ENCODE measurements at places on chromosomes 11 and 22. TPM values are rescaled to one million over a fixed set of nuclear protein-coding genes. Genes with fewer than 3 reads are reported as not detected.

MOGAT2 gene
- polyA plus RNA-seq: 0.27 TPM

OR4D5 gene
- polyA plus RNA-seq: not detected

PLAAT3 gene
- 21.8 TPM for polyA plus RNA-seq

PANX3 gene
- 0.02 TPM for polyA plus RNA-seq

SLC5A4 gene
- polyA plus RNA-seq: 0.18 TPM

RIMBP3C gene
- 0.34 TPM for polyA plus RNA-seq

FOLR2 gene
- 32.7 TPM for polyA plus RNA-seq

HBG1 gene
- 0.41 TPM for polyA plus RNA-seq

APOBEC3H gene
- 5.4 TPM for polyA plus RNA-seq

GPR83 gene
- polyA plus RNA-seq: 0.23 TPM

AGBL2 gene
- polyA plus RNA-seq: 8.4 TPM

APOL1 gene
- 62.6 TPM for polyA plus RNA-seq

PHOX2A gene
- polyA plus RNA-seq: 0.11 TPM

CASP5 gene
- polyA plus RNA-seq: 0.55 TPM

GRCh38 chr11:94525546-94526324, 13.5 kb downstream of the C11orf97 start:
- DNase-seq: no peak

GRCh38 chr11:128941110-128941509, 1.6 kb downstream of the TP53AIP1 start:
- DNase-seq: no peak

DNA sequence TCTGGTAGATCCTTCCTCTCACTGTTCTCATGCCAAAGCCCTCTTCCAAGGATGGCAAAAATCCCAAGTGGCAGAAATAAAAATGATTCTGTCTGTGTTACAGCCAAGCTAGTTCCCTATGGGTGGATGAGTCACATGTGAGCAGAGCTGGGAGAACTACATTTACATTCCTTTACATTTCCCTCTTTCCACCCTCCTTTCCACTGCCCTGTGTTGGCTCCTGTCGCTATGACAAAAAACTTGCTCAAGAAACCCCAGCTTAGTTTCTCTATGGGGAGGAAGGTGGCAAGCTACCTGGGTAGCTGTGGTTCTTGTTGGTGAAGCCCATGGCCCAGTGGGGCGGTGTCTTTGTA, 10.2 kb upstream of the DDB2 start:
- no peak for DNase-seq

- no peak for DNase-seq
These were observed 1085.9 kb downstream of the TBC1D22A start for GRCh38 chr22:47848184-47848920.

DNA sequence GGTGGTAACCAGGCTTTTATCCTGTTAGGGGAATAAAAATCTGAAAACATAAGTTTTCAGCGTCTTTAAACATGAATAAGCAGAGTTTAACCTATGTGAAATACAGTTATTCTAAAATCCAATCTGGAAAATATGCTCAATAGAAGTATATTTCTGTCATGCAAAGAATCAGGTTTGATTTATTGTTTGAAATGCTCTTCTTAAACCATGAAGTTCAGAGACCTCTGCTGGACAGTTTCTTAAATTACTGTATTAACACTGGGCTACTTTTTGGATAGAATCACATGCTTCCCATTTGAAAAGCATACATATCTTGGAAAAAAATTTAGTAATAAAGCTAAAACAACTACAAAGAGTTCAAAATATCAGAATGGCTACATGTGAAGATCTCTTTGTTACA, 25.4 kb downstream of the APIP start:
- DNase-seq: no peak

DNA sequence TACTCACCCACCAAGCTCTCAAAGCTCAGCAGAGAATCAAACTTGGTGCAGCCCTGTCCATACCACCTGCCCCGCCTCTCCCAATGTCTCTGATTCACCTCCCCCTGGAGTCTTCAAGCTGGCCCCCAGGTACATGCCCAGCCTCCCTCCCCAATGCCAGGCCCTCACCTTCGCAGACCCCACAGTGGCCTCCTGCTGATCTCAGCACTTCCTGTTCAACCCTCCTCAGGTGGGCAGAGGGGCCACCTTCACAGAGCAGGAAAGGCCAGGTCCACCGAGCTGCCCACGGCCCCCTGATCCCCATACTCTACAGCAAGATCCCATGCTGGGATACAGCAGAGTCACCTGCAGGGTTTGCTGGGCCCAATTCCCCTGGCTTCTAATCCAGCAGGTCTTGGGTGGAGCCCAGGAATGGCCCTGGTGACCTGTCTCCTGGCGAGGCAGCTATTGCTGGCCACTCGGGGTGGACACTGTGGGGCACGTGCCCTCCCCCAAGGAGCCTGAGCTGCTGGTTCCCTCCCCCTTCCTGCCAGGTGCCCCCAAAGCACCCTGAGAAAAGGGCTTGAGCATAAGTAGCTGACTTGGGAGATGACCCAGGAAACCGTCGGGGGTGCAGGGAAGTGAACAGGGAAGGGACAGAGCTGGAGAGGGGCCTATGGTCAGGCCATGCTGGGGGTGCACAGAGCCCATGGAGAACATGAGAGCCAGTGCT, 150.7 kb downstream of the BRD1 start:
- no peak for DNase-seq

DNA sequence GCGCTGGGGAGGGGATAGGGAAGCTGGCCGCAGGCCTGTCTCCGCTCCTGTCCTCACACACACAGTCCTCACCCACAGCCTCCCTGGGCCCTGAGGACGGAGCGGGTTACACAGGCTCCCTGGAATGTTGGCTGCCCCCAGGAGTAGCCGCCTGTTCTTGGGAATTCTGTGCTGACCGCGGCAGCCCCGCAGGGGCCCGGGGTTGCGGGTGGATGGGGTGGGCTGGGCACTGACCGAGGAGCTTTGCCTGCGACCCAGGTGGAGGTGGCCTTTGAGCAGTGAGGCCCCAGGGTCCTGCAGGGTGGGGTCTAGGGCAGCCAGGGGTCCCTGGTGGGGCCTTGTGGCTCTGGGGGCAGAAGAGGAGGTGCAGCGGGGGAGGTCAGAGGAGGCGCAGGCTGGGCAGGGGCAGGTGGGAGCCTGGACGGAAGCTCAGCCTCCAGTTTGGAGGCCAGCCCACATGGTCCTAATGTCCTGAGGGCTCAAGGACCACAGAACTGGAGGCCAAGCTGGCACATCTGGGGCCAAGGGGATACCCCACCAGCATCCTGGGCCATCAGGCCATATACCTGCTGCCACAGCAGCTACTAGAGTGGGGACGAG, 6.6 kb upstream of the MRGPRG start:
- DNase-seq: no peak

GRCh38 chr22:43620197-43620596, 191.9 kb downstream of the EFCAB6 start:
- DNase-seq: no peak

DNA sequence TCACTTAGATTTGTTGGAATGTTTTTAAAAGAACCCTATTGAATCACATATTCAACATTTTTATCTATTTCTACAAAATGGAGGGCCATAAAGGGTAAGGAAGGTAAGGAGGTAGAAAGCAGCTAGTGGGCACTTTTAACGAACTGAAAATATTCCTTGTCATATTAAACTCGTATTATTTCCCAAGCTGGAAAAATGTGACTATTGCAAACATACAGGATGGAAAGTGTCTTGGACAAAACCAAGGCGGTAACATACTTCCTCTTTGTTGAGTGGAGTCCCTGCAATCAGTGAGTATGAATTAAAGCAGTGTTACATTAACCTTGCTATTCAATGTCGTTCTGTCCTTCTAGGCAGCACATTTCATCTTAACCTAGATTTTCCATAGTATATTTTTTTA, 165.6 kb downstream of the RCN1 start:
- no peak for DNase-seq

- DNase-seq: no peak
These were observed 218.6 kb downstream of the NAV2 start for GRCh38 chr11:19931141-19931770.

GRCh38 chr11:127607487-127608085, 607.0 kb upstream of the KIRREL3 start:
- no peak for DNase-seq

DNA sequence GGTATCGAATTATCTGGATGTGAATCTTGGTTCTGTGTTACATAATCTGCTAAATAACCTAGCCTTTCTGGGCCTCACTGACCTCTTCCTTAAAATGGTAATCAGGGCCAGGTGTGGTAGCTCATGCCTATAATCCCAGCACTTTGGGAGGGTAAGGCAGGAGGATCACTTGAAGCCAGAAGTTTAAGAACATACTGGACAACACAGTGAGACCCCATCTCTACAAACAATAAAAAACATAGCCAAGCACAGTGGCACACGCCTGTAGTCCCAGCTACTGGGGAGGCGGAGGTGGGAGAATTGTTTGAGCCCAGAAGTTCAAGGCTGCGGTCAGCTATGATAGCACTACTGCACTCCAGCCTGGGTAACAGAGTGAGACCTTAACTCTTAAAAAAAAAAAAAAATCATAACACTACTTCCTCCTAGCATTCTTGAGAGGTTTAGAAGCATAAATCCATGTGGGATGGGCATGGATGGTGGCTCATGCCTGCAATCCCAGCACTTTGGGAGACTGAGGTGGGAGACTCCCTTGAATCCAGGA, 72.5 kb downstream of the C11orf65 start:
- no peak for DNase-seq

DNA sequence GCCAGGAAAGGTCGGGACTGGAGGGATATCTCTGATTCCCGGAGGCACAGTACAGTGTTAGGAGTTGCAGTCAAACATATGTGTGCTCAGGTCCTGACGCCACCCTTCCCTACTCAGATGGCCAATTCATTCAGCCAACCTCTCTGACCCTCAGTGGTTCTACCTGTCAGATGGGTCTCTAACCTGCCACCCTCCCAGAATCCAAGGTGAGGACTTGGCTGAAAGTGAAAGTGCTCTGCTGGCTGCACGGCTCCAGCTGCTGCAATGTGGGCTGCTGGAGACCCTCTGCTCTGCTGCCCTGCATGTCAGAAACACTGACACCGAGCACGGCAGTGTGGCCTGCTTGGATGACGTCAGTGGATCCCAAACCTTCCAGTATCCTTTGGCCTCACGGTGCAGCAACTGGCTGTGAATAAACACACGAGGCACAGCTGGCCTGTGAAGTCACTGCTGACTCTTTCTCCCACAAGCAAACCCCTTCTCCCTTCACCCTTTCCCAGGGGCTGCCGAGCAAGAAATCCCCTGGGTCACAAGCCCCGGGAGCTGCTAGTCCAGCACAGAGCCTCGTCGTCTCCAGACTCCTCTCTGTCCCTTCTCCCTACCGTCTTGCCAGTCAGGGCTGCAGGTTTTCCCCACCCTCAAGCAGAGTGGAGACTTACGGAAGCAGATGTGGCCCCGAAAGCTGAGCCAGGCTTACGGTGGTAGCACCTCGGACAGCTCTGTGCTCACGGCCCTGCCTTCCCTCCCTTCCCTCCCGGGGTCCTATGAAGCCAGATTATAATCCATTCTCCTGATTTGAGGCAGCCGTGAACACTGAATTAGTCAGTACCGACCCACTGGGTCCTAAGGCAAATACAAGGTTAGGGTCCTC, 24.3 kb downstream of the KIAA0930 start:
- DNase-seq: no peak

DNA sequence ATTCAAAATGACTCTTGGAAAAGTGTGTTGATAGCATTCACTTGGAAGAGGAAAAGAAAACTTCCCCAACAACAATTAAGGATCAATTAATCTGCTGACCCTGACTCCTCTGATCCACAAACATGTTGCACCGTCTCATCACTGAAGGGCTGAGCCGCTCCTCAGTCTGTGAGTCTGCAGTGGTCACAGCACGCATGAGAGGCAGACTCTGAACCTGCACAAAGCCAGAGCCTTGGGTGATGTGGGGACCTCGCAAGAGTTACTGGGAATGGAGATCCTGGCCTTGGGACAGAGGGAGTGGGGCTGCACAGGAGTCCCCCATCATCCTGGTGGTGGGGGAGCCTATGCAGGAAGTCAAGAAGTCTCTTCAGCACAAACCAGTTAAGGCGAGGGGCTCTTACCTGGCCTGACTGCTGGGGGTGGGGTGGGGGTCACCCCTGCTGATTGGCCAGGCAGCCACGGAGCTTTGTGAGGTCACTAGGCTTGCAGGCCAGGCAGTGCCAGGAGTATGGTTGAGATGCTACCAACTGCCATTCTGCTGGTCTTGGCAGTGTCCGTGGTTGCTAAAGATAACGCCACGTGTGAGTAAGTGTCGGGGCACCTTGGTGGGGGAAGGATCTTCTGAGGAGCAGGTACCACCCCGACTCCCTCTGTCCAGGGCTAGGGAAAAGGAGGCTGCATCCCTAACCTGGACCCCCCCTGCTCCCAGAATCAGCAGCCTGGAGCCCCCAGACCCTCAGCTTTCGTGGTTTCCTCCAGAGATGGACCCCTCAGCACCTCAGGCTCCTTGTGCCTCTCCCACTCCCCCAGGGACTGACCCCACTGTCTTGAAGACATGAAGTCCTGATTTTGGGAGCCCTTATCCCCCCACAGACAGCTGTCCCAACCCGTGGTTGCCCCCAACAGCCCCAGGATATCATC, at the start of gene ACR:
Gene ACR (plus strand): TSS at position 477 of the 921 bp plus-strand sequence. CDS start 32 bp downstream, at position 509.
- DNase-seq: no peak

DNA sequence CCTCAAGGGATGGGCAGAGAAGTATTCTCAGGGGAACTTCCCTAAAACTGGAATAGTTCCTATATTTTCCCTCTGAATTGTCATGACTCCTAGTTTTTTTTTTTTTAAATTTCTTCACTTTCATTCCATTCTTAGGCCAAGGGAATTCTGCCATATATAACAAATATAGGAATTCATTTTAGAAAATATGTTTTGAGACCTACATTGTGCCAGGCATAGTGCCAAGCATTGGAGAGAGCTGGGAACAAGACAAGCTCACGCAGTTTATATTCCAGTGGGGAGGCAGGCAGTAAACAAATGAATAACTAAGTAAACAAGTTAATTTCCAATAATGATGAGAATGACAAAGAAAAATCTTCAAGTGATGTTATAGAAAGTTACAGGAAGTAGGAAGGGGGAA, 2.6 kb upstream of the NPTXR start:
- no peak for DNase-seq

DNA sequence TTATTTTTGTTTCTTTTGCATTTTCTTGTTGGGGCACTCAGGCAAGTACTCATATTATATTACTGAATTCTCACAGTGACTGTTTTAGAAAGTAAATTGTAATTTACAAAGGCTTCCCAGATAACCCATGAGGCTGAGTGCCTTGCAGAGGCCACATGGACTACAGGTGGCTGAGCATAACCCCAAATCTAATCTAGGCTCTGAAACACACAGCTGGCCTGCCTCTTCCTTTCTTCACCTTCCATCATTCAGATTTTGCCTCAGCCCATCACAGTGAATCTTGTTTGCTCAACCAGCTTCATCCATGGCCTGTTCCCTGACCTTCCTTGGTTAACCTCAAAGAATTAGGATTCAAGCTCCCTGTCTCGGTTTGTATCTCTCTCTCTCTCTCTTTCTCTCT, 78.5 kb upstream of the PRDM11 start:
- no peak for DNase-seq

- DNase-seq: no peak
These were observed 37.7 kb upstream of the ADORA2A start for GRCh38 chr22:24389680-24390079.

Data from thymus (tissue), 14 donors.